ENCODE measurements at places on chromosomes 16 and 17.

DNA sequence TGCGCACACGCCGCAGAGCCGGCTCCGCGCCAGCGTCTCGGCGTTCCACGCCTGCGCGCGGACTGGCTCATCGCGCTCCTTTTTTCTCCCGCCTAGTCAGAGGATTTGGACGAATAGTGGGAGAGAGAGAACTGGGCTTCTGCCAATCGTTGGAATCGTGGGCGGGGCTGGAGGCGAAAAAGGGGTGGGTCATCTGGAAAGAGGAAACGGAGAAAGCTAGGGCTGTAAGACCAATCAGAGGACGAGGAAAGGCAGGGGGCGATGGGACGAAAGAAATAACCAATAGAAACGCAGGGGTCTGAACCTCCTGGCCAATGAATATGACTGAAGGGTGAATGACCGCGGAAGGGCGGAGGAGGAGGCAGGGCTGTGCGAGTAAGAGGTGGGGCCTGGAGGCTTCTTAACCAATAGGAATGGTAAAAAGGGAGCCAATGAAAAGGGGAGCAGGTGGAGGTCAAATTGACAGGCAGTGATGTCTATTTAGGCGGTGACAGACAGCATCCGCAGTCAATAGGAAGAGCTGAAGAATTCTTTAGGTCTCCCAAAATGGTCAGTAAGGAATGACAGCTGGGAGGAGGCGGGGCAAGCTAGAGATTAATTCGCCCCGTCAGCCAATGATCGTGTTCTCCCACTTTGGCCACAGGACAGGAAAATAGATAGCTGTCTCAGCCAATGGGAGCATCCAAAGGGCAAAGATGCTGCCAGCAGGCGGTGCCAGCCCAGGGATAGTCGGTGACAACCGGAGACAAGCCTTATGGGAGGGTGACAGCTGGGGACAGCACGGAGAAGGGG lies at the start of gene TBC1D10B:
TSS of gene TBC1D10B (minus strand) at position 39 of the 792 bp plus-strand sequence. CDS start 311 bp downstream, outside the sequence.
- peak; percentile 96 for DNase-seq

DNA sequence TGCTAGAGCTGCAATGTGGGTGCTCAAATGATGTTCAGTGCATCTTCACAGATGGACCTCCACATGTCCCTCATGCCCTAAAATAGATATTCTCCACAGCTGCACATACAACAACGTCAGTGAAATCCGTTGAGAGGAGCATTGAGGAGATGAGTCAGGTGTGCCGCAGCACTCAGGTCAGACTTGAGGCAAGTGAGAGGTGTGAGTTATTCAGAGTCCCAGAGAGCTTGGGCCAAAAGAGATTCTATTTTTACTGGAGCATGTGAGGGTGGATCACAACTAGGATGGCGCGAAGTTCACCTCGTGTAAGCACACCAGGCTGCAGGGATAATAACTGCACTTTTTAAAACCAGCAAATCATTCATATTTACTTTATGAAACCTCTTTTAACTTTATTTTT lies 645.3 kb downstream of the MAF start:
- DNase-seq: no peak

DNA sequence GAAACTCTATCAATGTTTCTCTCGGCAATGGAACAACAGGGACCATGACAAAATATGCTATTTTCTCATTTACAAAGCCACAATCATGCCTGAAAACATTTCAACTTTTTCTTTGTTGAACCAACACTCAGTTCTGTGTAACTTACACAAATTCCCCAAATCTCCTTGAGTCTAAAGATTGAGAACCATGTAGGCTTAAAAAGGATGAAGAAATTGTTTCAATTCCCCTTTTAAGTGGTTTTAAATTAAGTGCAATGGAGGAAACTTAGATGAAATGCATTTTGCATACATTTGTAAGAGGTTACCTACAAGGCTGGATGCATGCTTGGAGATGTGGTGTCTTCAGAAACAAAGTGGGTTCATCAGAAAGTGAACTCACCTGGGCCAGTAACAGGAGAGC lies 566.4 kb upstream of the CDH11 start:
- no peak for DNase-seq

- no peak for DNase-seq
These were observed 22.5 kb downstream of the METRNL start for GRCh38 chr17:83101805-83102480.

- no peak for DNase-seq
These were observed 298.6 kb downstream of the SEC14L1 start for GRCh38 chr17:77439189-77440018.

- no peak for DNase-seq
These were observed 25.3 kb upstream of the RBBP6 start for GRCh38 chr16:24514096-24514495.

GRCh38 chr17:27329146-27329805 lies 35.4 kb downstream of the WSB1 start:
- no peak for DNase-seq

- DNase-seq: no peak
These were observed 2.3 kb upstream of the P2RX1 start for GRCh38 chr17:3918372-3919122.

DNA sequence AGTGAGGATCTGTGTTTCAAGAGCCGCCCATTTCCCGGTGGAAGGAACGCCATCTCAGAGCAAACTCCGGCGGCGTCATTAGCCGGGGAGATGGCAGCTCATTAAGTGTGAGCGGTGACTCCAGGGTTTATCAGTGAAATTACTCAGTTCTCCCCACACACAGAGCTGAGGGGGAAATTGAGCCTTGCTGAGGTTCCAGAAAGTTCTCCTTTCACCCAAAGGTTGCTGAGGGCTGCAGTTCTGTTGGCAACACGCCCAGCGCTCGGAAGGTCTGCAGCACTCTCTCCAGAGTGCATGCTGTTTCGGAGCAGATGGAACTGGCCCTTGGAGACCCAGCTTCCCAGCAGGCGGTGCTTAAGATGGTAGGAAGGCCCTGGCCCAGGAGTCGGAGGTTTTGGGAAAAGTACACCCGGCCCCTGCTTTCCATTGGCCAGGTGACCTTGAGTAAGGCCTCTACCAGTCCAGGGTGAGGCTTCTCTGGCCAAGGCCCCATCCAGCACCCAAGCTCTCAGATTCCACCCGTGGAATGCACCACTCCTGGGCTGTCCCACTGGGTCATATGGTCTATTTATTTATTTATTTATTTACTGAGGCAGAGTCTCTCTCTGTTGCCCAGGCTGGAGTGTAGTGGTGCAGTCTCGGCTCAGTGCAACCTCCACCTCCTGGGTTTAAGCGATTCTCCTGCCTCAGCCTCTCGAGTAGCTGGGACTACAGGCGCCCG lies 167.7 kb upstream of the CIBAR2 start:
- DNase-seq: no peak

- DNase-seq: no peak
These were observed 366.3 kb downstream of the WWOX start for GRCh38 chr16:78465730-78466129.

- no peak for DNase-seq
These were observed 1111.8 kb upstream of the EEF2KMT start for GRCh38 chr16:6209355-6209930.

DNA sequence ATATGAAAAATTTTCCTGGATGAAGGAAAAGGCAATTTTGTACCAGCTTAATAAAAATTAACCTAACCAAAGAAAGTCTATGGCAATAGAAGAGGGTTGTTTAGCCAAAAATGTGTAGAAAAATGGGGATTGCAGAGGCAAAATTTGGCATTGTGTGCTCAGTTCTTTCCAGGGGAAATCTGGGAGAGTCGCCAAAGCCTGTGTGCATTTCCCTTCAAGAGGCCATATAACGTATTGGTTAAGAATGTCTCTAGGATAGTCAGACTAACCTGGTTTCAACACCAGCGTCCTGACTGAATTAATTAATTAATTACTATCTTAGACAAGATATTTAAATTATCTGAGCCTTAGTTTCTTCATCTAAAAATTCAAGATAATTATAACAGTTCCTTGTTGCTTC lies 44.8 kb upstream of the HLF start:
- DNase-seq: no peak

DNA sequence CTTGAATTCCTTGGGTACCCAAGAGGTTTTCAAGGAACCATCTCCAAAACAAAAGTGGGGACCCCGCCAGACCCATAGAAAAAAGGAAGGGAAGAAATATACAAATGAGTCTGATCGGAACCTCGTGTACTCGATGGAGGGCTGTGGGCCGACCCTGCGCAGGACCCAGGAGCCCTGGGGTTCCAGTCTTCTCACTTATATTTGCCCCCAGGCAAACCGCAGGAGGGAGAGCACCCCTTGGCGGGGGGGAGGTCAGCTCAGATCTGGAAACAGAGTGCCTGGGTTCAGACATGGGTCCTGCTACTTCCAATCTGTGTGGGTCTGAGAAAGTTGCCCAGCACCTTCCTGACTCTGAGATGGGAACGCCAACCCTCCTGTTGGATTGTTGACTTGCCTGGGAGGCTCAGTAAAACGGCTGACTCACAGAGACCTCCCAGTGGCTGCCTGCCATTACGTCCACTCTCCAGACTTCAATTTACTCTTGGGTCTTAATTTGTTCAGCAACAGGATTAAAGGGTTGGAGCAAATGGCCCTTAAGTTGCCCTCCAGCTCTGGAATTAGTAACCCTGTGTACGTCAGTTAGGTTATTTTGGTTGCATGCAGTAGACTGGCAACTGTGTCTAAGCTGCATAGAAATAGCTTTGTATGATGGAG lies 24.9 kb upstream of the CACNG4 start:
- DNase-seq: no peak

DNA sequence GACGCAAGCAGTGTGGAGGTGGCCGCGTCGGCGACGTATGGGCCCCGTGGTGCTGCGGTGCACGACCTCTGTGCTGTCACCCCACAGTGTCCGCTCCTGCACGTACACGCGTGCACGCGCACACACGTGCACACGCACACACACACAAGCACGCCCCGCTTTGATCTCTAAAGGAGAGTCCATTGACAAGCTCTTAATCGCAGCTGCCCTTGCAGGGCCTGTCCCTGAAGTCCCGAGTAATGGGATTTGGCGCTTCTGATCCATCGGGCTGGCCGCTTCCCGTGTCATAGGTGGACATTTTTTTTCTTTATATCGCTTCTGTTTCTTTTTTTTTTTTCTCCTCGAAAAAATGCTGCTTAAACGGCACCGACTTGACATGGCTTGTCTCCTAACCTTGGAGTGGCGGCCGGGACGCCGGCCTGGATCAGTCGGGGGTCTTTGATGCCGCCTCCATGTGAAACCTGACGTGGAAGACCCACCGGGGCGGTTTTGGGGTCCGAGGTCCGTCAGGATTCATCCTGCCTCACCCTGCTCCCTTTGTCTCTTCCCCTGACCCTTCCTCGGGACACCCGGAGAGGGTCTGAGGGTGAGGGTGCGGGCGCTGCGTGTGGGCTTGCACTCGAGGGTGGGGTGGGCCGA lies 8.3 kb upstream of the AXIN1 start:
- DNase-seq: no peak

DNA sequence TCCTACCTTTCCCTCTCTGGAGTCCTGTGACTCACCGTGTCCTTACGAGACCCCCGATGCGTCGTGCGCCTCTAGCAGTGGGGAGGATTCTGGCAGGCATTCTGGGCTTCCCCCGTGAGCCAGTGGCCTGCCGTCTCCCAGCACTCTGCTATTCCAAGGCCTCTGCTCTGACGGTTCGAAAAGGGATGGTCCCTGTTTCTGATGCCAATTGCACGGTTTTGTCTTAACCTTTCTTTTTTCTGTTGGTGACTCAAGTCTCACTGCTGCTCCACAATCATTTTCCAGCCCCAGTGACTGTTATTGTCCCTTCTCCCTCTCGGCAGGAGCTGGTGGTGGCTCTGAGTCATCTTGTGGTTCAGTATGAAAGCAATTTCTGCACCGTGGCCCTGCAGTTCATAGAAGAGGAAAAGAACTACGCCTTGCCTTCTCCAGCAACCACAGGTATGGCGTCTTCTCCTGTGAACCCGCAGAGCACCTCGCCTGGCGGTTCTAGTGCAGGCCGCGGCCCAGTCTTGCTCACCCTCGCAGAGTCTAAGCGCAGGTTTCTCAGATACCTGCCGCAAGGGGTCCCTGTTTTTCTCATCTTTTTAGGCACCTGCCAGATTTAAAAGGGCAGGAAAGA lies 100.1 kb upstream of the CHMP6 start:
- peak; percentile 53 for DNase-seq

- no peak for DNase-seq
These were observed 30.8 kb downstream of the NMT1 start for GRCh38 chr17:45091778-45092425.

GRCh38 chr17:2101448-2102257 lies 46.8 kb downstream of the HIC1 start:
- DNase-seq: no peak

DNA sequence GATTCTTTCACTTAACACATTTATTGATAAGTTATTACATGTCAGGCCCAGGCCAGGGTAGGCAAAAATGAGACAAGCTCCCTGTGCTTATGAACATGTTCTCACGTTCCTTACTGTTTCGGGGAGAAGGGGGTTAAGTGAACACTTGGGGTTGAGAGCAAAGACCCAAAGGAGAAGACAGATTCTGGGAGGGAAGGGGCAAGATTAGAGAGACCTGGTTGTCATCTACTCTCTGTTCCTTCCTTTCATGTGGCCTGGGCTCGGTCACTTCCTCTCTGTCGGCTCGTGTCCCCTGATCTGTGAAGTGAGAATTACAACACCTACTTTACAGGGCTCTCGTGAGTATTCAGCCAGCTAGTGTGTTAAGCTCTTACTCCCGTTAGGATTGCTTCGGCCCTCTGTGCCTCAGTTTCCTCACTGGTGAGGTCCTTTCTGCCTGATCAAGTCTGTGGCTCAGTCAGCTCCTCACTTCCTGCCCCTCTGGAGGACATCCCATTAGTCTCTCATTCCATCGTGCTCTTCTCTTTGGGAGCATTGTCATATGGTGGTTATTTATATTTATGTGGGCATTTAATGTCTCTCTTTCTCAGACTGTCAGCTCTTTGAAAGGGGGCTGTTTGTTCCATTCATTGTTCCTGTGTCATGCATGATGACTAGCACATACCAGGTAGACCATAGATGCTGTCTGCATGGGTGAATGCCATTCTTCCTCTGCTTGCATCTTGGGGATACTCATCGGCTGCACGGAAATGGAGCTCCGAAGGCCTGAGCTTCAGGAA lies 38.9 kb downstream of the PLCG2 start:
- no peak for DNase-seq

DNA sequence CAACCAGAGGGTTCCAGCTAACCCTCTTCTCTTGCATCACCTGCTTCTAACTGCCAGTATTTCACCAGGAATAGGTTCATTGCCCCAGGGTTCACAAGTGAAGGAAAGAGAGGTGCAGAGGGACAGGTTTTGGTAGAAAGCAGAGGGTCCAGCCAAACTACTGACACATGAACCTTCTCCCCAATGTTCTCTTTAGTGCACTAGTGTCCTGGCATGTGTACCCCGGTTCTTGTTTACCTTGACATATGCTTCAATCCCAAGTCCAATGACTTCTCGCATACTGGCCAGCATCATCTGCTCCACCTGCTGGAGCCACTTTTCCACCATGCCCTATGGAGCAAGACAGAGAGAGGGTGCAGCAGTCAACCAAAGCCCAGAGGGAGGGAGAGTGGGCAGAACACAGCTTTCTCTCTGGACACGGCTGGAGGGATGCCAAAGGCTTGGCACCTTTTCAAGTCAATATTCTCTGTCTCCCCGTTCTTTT lies 90.6 kb downstream of the DNAH3 start:
- DNase-seq: no peak

- no peak for DNase-seq
These were observed 1.4 kb downstream of the GOT2 start for GRCh38 chr16:58732545-58733247.

- peak; percentile 20 for DNase-seq
These were observed 26.2 kb downstream of the ENDOV start for GRCh38 chr17:80441133-80441578.
